ENCODE measurements at places on chromosomes 2 and 18.

GRCh38 chr2:5940596-5941535 is 248.7 kb downstream of the SOX11 start:
- DNase-seq = no peak

DNA sequence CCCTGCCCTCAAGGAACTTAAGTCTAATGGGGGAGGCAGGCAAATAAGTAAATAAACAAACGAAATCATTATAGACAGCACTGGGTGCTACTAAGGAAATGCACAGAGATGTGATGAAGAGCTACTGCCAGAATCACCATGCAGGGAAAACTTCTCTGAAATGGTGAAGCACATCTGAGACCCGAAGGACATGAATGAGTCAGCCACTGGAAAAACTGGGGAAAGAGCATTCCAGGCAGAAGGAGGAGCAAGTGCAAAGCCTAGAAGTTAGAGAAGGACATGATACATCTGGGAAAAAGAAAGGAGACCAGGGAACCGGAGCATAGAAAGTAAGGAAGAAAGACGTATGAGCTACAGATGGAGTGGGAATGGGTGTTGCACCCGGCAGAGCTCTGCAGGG is 56.8 kb downstream of the TGFA start:
- no peak for DNase-seq

DNA sequence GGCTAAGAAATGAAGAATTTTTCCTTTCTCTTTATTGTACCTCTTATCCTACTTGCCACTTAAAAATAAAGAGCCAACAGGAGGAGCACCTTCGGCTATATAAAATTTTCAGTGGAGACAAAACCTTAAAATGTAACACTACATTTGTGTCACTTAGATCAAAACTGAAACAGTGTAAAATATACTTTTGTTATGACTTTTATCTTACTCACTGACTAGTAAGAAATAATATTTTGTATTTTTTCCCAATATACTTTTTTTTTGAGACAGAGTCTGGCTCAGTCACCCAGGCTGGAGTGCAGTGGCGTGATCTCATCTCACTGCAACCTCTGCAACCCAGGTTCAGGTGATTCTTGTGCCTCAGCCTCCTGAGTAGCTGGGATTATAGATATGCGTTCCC is 28.3 kb downstream of the KCNJ13 start:
- no peak for DNase-seq

DNA sequence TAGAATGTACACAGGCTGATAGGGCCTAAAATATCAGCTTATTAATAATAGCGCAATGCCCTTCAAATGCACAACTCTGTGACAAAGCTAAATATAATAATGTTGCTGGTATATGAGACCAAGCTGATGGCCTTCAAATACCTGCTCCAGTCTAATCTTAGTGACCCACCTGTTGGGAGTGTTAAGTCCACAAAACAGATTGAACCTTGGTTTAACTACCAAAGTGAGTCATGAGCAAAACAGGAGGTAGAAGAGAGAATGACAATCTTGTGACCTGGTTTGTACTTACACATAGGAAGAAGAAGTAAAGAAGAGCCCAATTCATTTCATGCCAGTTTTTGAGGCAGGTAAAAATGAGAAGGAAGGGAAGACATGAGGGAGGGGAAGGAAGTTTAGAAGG is 295.0 kb downstream of the NR4A2 start:
- no peak for DNase-seq

DNA sequence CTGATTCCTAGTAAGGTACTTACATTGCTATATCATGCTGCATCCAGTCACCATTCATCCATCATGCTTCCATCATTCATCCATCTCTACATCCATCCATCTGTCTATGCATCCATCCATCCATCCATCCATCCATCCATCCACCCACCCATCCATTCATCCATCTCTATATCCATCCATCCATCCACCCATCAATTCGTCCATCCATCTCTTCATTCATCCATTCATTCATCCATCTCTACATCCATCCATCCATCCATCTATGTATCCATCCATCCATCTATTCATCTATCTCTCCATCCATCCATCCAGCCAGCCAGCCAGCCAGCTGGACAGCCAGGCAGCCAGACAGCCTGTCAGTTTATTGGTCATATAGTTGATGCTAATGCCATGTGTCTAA is 20.7 kb downstream of the PRKCE start:
- DNase-seq = no peak

- DNase-seq = no peak
Measured at GRCh38 chr2:238296638-238297457, 8.4 kb upstream of the PER2 start.

GRCh38 chr2:239818086-239818485 is 207.1 kb downstream of the NDUFA10 start:
- no peak for DNase-seq

DNA sequence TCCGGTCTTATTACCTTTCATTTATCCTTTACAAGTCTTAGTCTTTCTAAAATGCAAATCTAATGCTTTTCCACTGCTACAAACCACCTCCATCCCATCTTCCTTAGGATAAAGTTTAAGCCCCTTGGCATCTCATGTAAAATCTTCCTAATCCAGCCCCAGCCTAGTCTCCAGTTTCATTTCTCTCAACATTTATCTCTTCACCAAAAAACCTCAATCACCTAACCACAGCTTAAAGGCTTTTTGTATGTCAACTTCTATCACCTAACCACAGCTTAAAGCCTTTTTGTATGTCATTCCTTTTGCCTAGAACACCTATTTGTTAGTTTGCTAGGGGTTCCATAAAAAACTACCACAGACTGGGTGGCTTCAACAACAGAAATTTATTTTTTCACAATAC is 4.2 kb downstream of the TRAK2 start:
- no peak for DNase-seq

DNA sequence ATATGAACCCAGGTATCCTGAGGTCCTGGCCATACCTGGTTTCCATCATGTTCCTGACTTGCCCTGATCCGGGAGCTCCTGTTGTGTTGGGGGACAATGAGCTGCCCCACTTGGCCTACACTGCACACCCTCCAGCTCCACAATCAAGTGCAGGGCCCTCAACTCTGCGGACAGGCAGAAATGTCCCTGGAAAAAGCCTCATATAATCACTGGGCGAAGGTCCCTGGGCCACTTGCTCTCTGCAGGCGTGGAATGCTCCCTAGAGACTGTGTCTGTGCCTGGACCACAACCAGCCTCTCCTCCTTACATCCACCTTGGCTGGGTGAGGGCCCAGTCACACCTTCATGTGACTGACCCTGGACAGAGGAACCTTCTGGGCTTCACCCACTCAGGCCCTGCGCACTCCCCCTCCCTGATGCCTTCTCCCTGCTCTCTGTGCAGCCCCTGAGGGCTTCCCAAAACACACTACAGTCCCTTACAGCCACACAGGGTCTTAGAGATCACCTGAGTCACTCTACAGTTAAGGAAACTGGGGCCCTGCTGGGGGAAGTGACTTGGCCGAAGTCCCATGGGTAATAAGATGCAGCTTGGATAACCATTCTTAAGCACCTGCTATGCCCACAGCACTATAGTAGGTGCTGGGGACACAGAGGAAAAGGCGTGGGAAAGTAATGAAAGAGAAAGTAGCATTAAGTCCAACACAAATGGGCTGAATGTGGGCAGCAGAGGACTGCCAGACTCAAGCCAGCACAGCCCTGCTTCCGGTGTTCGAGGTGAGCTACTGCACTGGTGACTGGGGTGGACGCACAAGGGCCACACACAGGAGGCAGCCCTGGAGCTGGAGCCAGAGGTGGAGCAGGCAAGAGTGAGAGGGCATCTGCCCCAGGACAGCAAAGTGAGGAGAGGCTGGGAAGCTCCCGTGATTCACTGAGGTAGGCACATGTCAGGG is 9.8 kb downstream of the BOLA3 start:
- DNase-seq = no peak

DNA sequence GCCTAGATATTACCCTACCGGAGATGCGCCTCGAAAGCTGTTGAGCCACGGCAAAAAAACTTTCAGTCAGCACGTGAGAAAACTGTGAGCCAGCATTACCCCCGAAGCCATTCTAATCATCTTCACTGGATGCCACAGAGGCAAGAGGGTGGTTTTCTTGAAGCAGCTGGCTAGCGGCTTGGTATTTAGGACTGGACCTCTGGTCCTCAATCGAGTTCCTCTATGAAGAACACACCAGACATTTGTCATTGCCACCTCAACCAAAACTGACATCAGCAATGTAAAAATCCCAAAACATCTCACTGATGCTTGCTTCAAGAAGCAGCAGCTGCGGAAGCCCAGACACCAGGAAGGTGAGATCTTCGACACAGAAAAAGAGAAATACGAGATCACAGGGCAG is 52.8 kb upstream of the SLC66A3 start:
- no peak for DNase-seq

- DNase-seq = no peak
Measured at GRCh38 chr18:26225022-26225693, 1.1 kb upstream of the TAF4B start.

GRCh38 chr2:65636813-65637483 is 204.5 kb upstream of the SPRED2 start:
- DNase-seq = no peak

GRCh38 chr18:74579496-74580065 is 18.1 kb upstream of the ZNF407 start:
- DNase-seq = no peak

GRCh38 chr2:6970551-6970950 is 53.3 kb downstream of the RNF144A start:
- no peak for DNase-seq

DNA sequence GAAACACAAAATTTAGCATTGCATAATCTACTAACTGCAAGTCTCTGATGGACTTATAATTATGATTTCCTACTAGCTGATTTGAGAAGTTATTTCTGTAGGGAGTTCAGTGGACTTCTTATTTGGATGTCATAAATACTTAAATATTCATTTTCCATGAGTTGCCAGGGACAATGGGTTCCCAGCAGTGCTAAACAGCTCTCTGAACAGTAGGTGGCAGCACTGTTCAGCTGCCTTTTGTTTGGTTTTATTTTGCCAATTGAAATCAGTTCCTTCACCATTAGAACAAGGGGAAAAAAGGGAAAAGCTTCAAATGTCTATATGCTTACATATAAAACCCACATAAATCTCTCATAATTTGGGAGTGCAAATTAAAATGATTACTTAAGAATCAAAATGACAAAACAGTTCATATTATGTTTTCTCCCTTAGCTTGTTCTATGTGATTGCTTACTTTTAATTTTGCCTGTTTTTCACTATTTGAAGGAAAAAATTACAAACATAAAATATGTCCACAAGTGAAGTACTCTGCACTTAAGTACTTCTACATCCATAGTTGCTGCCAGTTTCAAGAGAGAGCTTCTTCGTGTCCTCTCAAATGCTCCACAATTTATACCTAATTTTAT is 898.9 kb downstream of the CPS1 start:
- DNase-seq = no peak

DNA sequence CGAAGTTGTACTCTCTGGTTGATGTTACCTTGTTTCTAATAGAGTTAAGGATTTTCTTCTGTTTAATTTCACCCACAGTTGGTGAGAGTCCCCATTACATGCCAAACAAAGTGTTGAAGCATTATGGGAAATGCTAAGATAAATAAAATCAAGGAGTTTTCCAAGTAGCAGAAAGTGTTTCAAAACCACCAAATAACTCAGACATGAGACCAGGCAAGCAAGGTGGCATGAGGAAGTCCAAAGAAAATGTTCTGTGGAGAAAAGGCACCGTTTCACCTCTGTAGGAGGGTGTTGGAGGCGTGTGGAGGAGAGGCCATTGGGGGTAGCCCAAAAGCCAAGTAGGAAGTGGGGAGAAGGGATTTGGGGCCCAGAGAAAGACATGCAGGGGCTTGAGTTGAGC is 8.7 kb downstream of the CFAP221 start:
- no peak for DNase-seq

DNA sequence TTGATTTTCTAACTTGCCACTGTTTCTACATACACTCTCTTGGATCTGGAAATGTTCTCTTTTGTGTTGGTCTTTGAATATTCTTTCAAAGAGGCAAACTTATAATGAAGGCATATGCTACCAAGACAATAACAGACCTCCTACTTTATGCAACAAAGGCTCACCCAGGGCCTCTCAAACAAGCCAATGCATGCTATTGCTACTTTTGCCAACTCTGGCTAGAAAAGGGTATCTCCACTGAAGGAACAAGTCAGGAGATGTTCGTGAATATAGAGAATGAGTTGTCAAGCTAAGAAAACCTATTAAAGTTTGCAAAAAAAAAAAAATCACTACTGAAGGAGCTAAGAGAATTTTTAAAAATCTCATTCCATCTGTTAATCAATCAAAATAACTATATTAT is 15.9 kb upstream of the DSG2 start:
- DNase-seq = no peak

DNA sequence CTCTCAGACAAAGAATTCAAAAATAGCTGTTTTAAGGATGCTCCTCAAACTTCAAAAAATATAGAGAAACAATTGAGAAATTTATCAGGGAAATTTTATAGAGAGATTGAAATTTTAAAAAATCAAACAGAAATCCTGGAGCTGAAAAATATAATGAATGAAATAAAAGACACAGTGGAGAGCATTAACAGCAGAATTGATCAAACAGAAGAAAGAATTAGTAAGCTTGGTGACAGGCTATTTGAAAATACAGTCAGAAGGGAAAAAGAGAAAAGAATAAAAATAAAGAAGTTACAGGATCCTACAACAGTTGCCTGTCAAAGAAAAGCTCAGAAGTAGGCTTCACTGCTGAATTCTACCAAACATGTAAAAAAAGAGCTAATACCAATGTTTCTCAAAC is 293.8 kb upstream of the VWC2L start:
- DNase-seq = no peak

DNA sequence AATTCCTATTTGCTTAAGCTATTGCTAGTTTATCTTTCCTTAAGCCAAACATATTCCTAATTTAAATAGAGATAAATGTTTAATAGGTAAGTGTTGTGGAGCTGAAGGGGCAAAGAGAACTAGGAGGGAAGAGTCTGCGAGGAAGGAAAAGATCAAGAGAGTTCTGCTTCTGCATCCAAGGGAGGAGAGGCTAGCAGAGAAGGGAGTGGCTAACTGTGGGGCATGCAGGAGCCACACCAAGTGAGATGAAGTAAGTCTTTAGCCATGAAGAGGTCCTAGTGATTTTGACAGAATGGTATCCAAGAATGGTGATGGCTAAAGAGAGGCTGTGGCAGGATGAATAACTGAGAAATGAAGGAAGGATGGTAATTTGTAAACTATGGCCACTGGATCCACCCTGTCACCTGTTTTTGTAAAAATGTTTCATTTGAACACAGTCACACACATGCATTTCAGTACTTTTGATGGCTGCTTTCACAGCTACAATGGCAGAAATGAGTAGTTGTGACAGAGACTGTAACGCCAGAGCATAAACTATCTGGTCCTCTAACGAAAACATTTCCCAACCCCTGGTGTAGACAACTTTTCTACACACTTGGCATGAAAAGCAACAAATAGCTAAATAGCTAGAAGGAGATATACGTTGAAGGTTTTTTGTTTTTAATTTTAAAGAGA is 15.6 kb downstream of the TPGS2 start:
- DNase-seq = no peak

- no peak for DNase-seq
Measured at GRCh38 chr2:20071397-20072383, 20.3 kb upstream of the LAPTM4A start.

- peak; percentile 22 for DNase-seq
Measured at GRCh38 chr2:226873051-226873620, 37.3 kb downstream of the RHBDD1 start.
